ENCODE measurements at places on chromosomes 5 and 9.

DNA sequence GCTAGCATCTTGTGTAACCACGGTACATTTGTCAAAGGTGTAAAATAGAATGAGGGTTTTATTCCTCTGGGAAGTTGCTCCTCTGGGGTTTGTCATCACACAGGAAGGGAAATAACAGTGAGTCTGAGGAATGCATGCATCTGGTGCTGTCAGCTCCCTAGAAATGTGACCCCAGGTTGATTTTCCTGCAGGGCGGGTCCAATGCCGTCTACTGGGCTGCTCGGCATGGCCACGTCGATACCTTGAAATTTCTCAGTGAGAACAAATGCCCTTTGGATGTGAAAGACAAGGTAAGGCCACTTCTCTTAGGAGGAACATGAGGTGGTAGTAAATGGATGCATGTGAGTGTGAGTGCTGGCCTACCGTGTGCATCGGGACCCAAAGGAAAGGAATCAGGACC is 78.8 kb upstream of the CTSL start:
- no peaks in the 10 kb centered on the region for H3K4me1 ChIP-seq
- peaks cover 2% of the 10 kb centered on the region for H3K27me3 ChIP-seq
- DNase-seq = no peak
- no peaks in the 10 kb centered on the region for H3K36me3 ChIP-seq
- no peak overlapping the region for H3K4me3 ChIP-seq
- no peak overlapping the region for H3K27ac ChIP-seq

DNA sequence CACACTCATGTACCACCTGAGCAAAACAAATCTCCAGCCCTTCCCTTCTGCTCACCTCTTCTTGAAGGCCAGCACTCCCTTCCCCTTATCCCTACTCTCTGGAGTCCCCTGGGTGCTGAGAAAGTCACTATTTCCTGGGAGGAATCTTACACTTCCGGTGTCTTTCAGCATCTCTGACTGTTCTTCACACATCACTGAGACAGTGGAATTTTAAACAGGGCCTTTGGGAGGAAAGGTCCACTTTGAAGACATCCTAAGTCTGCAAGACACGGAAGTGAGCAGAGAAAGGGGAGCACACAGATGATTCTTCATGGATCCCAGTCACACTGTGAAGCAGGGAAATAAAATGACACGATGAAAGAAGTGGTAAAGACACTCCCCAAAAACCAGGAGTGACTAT is 25.6 kb downstream of the FRMD3 start:
- no peaks in the 10 kb centered on the region for H3K36me3 ChIP-seq
- H3K27me3 ChIP-seq = peaks cover 4% of the 10 kb centered on the region
- H3K4me1 ChIP-seq = peaks cover 7% of the 10 kb centered on the region

DNA sequence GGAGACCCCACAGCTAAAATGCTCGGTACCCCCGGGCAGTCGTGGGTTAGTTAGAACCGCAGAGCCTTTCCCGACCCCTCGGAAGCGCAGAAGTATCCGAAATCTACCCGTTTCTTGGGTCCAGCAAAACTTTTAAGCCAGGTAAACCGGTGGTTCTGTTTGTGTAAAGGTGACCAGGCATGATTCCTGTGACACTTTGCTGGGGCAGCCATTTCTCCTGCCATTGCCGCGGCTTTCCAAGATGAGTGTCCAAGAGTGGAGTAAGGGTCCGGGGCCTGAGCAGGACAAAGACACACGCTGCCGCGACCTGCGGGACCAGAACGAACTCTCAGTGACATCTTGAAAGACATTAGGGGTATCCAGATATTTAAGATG is 655 bp downstream of the MARVELD2 start:
- H3K27me3 ChIP-seq = no peaks in the 10 kb centered on the region
- DNase-seq = no peak
- H3K4me1 ChIP-seq = peaks cover 4% of the 10 kb centered on the region
- peaks cover 44% of the 10 kb centered on the region for H3K36me3 ChIP-seq
- H3K4me3 ChIP-seq = peak overlapping the region; percentile 51

DNA sequence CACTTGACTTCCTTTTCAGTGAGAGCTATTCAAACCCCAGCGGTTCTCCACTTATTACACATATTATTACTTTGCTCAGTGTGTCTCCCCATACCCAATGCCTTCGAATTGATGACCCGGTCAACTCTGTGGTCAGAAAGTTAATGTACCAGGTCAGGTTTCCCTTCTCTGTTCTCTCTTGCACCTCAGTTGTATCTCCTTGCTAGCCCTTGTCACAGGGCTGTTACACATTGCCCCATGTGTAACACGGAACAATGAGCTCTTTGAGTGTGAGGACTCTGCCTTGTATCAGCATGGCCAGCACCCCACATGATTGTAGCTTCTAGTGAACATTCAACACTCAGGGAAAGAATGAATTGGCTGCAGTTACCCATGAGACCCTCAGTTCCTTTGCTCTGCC is 73.6 kb downstream of the DOCK2 start:
- peaks cover 100% of the 10 kb centered on the region for H3K36me3 ChIP-seq
- H3K4me1 ChIP-seq = peaks cover 18% of the 10 kb centered on the region
- H3K4me3 ChIP-seq = no peak overlapping the region
- H3K27me3 ChIP-seq = no peaks in the 10 kb centered on the region
- no peak for DNase-seq

DNA sequence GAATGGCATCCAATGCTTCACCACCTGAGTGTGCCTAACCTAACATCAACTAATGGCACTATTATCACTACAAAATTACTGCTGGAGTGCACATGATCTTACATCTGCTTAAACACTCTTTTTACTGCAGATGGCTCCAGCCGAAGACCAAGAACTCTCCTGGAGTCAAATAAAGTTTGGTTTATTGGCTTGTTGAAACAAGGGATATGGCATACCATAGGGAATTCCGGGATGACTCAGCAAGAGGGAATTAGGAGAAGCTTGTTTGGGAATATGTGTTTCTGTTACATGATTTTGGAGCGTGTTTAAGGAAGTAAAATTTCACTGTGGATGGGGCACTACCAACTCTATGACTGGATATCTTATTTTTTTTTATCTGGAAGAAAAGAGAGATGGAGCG is 872.6 kb downstream of the DTWD2 start:
- no peaks in the 10 kb centered on the region for H3K36me3 ChIP-seq
- DNase-seq = no peak
- H3K27ac ChIP-seq = no peak overlapping the region
- H3K27me3 ChIP-seq = no peaks in the 10 kb centered on the region

DNA sequence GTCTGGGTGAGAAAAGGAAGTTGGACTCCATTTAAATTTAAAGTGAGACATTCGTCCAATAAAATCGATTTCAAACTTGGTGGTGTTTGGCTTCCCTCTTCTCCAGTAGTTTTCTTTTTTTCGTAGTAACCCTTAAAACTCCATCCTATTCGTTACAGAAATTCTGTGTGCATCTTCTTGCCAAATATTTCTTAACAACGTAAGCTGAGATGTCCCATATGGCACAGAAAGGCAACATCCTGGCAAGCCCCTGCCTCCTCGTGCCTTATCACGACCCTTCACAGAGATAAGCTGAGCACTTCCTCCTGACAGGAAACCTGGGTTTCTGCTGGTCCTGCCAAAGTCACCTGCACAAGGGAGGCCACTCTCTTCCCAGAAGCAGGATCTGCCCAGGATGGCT is 11.8 kb upstream of the ADAMTS2 start:
- peaks cover under 1% of the 10 kb centered on the region for H3K27me3 ChIP-seq
- no peaks in the 10 kb centered on the region for H3K4me1 ChIP-seq
- no peak for DNase-seq
- no peak overlapping the region for H3K4me3 ChIP-seq

DNA sequence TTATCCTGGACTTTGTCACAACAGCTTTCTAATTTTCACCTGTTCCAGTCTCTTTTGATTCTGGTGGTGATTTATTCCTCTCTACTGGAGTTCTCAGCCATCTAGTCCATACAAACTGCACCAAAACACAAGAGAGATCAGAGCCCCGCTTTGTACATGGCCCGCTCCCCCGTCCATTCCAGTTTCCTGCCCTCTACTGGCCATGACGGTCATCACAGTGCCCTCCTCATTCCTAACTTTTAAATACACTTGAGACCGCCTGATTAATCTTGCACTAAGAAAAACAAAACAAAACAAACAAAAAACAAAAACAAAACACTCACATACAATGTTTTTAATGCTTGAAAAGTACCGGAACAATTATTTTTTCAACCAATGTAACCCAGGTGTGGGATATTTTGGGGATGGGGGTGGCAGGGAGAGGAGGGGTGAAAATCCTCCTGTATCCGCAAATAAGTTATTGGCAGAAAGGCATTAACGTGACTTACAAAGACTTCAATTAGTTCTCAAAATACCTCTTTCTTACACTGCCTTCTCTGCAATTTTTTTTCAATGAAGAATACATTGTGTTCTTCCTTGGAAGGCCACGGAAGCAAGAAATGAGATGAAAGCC is 84.8 kb upstream of the PAM start:
- H3K27me3 ChIP-seq = peaks cover 29% of the 10 kb centered on the region
- H3K4me3 ChIP-seq = no peak overlapping the region
- no peaks in the 10 kb centered on the region for H3K36me3 ChIP-seq
- H3K4me1 ChIP-seq = no peaks in the 10 kb centered on the region
- no peak overlapping the region for H3K27ac ChIP-seq
